T-helper 17 cell (primary cell): ENCODE measurements at places on chromosomes 12 and 14. TPM values are rescaled to one million over a fixed set of nuclear protein-coding genes. Genes with fewer than 3 reads are reported as not detected.

- no peak for DNase-seq
Observed at GRCh38 chr12:1262011-1262410, 271.0 kb downstream of the ERC1 start.

DNA sequence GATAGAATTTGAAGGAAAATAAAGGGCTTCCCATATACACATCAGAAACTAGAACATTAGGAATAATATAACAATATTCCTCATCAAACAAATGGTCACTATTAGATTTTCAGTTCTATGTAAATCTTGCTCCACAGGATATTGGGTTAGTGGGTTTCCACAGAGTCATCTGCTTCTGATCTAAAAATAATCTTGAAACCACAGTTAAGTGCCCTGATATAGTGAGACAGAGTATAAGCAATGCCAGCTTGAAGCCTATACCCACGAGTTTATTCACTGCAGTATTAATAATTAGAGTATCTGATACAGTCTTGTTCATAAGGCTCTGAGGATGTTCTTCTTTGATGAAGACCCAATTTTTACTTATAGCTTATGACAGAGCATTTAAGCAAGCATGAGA is 74.5 kb upstream of the ATF7IP start:
- no peak for DNase-seq

DNA sequence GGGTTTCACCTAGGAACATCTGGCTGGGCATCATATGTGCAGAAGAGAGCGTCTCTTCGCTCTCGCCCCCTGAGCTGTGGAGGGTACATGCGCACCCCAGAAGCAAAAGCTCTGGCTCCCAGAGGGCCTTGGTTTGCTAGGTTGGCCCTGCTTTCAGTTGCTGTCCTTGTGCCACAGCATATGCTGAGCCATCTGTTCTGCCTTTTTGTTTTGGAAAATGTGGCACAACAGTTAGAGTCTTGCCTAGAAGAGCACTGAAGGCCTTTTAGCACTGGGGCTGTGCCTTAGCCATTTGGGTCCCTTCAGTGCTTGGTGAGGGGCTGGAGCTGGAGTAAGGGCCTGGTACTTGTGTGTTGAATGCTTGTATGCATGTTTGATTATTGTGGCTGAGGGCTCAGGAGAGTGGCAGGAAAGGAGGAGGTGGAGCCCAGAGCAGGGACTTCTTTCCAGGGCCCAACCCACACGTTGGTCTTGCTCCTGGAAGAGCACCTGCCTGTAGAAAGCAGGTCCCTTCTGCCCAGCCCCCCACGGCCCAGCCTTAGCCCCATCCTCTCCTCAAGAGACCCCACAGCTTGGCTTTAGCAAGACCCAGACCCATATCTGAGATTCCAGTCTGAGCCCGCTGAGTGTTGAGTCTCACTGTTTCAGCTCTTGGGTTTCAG is 113.7 kb downstream of the SLC25A47 start:
- no peak for DNase-seq

Gene GZMB
- total RNA-seq, result 0.82 TPM
